ENCODE measurements at places on chromosomes 7 and 10.

- no peak for DNase-seq
Measured at GRCh38 chr10:91909117-91909677, at the start of gene FGFBP3. TSS of gene FGFBP3 (minus strand) at chr10:91909486. CDS start at chr10:91908969, 517 bp downstream.

DNA sequence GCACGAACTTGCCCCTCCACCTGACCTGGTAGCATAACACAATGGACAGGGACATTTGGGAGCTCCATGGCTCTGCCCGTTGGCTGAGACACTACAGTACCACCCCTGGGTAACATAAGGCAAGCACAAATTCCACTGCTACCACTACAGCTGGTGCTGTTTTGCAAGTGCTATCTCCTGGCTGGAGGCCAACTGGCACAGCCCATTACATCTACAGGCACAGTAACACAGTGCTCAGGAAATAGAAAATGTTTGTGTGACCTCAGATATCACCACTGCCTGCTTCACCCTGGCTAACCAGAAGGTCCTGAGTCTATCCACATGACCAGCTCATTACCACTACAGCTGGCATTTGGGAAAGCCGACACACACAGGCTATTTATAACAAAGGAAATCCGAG lies 631.1 kb upstream of the MBL2 start:
- no peak for DNase-seq

DNA sequence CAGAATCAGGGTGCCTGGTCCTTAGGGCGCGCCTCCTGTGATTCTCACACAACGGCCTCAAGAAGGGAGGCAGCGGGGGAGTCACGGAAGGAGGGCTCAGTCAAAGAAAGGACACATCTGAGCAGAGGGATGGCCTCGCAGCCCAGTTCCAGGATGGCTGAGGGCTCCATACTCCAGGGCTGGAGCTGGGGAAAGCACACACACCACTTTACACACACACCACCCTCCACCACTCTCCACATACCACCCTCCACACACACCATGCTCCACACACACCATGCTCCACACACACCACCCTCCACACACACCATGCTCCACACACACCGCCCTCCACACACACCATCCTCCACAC lies 22.2 kb downstream of the PRKAG2 start:
- DNase-seq: no peak

GRCh38 chr7:120550494-120551048 lies 277.6 kb downstream of the KCND2 start:
- no peak for DNase-seq

DNA sequence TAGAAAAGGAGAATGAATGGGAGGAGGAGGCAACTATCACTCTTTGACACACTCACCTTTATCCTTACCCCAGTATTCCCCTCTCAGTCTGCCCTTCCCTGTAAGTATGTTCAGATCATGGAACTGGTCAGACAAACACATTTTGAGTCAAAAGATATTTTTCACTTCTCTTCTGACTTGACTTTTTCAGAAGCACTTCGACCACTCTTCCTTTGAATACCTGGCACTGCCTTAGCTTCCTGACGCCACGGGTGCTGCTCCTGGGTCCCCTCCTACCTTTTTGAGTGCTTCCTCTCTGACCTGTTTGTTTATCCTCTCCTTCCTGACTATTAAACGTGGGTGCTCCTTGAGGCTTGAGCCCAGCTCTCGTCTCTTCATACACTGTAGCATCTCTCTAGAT lies 19.8 kb upstream of the C10orf67 start:
- DNase-seq: no peak

DNA sequence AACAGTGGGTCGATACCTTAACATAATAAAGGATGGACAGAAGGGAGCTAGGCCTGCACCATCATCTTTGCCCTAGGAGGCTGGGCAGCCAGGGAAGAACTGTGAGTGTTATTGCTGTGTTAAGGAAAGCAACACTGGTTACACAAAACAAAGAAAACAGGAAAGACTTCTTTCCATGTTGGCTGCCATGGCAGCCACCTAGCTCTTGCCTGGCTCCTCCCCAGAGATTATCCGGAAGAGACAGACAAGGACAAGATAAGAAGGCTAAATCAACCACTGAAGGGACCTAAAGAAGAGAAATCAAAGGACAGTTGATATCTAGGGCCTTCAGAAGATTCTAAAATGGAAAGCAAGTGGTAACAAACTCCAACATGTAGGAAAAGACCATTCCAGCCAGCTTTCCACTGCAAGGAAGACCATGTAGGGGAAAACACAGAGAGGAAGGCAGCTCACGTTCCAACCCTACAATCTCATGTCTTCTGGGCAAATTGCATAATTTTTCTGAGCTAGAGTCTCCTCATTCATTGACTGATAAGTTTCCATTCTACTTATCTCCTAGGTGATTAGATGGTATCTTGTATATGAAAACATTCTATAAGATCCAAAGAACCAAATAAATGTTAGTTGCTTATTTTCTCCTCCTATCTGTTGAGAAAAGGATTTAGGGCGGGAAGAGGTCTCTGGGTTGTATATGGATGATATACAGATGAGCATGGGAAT lies 51.2 kb downstream of the SP8 start:
- DNase-seq: no peak

DNA sequence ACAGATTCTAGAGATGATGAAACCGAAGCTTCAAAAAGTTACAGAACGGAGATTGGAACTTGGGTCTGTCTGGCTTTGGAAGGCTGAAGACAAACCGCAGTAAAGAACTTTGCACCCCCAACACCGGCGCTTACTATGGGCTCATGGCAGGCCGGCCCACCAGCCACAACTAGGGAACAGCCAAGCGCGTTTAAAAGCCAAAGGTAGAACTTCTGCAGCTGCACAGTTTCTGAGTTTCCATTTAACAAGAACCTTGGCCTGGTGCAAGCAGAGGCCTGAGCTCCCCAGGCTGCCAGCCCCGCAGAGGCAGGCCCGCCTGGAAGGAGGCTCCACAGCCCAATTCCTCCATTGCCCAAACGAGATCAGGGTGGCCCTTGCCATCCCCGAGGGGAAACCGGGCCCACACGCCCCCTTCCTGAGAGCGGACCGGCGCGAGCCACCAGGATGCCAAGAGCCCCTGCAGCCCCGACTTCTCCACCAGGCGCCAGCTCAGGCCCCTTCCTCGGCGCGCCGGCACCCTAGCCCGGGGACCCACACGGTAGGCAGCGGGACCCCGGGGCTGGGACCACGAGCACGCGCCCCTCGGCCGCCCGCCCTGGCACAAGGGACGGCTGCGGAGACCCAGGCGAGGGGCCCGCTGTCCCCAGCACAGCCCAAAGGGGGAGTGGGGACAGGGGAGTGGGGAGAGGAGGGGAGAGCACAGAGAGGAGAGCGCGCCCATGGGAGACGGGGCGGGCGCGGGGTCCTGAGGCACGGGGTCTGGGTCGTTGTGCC lies 566 bp downstream of the MAD1L1 start:
- no peak for DNase-seq

GRCh38 chr7:18292584-18292983 lies 203.0 kb upstream of the HDAC9 start:
- no peak for DNase-seq

GRCh38 chr7:18320971-18321567 lies 174.5 kb upstream of the HDAC9 start:
- DNase-seq: no peak

DNA sequence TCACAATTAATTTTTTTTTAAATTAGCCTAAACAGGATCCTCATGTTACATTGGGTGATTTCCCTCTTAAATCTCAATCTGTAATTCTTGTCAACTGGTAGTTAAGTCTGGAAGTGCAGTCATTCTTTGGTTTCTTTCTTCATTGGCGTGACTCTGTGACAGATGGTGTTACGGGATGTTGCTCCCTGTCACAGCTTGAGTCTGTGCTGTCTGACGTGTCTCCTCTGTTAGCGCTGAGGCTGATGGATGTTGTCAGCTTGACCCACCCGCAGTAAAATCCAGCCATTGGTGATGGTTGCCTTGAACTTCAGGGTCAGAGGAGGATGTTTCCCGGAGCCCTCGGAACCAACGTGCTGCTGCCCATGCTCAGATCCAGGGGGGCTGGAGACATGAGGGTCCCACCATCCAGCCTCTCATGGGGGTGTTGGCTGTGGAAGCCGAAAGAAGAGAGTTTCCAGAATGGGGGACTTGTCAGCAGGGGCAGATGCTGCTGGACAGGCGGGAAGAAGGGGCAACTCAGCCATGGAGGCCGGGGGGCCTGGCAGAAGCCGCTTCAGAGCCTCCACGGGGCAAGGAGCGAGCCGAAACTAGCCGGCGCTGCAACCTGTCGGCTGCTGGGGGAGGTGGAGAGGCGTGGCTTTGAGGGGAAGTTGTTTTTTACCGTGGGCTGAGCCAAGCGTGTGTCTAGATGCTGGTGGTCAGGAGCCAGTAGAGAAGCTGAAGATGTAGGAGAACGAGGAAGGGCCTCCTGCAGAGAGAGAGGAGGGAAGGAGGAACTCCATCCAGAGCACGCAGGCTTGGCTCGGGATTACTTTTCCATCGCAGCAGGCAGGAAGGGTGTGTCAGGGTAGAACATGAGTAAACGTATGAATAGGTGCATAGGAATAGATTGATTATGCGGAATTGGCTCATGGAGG lies 3.5 kb downstream of the SUN1 start:
- DNase-seq: no peak

GRCh38 chr7:70925411-70926115 lies 206.4 kb upstream of the GALNT17 start:
- no peak for DNase-seq

GRCh38 chr7:15753887-15754579 lies 67.5 kb upstream of the MEOX2 start:
- no peak for DNase-seq

- DNase-seq: no peak
Measured at GRCh38 chr7:43054052-43054722, 58.3 kb upstream of the HECW1 start.

DNA sequence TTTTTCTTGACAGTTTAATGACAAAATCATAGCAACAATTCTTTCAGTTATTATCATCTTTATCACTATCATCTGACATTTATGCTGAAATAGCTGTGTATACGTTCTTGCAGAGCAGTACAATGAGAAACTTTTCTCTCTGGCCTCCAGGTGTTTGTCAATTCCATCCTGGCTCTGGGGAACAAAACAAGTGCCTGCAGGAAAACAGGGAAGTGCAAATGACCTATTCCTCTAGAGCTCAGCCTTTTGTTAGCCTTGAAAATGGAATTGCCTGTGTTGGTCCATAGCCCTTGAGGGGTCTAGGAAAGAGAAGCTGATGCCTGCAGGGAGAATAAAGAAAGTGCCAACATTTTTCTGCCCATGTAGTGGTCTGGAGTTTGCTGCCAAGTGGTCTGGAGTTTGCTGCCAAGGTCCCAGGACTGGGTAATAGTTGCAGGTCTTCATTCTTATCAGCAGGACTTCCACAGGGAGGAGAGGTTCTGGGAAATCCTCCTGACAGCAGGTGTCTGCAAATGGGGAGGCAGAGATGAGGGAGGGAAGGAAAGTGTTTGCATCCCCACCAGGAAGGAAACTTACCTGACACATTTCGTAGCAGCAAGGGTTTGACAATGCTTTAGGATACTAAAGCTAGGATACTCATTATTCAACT lies 10.1 kb upstream of the CSTF2T start:
- no peak for DNase-seq

DNA sequence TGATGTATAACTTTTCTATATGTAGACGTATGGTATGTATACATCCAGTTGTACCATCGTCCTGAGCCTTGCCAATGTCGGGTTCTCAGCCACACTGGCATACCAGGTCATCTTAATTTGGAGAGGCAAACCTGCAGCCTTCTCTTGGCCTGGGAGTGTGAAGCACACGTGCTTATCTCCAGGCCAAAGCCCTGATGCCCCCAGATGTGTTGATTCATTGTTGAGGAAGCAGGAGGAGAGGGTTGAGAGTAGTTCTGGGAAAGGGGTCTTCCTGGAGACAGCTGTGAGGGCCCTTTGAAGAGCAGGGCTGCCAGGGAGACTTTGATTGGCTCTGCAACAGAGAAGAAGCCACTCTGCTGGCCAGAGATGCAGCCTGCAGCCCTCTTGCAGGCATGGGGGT lies 155.6 kb downstream of the ARHGAP21 start:
- DNase-seq: no peak

- no peak for DNase-seq
Measured at GRCh38 chr7:1455241-1455939, 3.9 kb downstream of the MICALL2 start.

DNA sequence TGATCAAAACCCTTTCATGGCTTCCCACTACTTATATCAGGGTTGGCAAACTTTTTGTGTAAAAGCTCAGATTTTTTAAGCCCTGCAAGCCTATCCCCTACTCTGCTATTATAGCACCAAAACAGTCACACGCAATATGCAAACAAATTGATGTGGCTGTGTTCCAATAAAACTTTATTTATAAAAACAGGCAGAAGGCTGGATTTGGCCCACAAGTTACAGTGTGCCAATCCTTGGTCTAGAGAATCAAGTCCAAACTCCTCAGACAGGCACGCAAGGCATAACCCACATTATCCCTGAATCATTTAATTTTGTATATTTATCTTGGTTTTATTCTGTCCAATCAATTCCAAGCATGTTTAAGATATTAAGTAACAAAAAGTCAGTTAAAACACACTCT lies 71.9 kb downstream of the SGMS1 start:
- DNase-seq: no peak

DNA sequence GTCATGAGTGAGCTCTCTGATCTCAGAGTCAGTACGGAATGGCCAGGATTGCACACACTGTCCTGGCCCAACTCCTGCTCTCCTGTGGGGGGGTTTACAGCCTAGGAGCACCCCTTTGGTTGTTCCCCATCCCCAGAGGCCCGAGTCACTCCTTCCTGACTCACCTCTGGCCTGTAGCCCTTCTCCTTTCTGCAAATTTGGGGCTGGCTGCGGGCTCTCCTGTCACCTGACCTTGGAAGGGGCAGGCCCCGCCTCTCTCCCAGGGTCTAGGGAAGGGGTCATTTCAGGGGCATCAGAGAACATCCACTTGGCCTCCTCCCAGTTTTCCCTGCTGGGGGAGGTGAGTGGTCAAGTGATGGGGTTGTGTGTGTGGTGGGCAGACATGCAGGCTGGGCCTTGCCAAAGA lies 1.7 kb downstream of the NYAP1 start:
- DNase-seq: no peak

DNA sequence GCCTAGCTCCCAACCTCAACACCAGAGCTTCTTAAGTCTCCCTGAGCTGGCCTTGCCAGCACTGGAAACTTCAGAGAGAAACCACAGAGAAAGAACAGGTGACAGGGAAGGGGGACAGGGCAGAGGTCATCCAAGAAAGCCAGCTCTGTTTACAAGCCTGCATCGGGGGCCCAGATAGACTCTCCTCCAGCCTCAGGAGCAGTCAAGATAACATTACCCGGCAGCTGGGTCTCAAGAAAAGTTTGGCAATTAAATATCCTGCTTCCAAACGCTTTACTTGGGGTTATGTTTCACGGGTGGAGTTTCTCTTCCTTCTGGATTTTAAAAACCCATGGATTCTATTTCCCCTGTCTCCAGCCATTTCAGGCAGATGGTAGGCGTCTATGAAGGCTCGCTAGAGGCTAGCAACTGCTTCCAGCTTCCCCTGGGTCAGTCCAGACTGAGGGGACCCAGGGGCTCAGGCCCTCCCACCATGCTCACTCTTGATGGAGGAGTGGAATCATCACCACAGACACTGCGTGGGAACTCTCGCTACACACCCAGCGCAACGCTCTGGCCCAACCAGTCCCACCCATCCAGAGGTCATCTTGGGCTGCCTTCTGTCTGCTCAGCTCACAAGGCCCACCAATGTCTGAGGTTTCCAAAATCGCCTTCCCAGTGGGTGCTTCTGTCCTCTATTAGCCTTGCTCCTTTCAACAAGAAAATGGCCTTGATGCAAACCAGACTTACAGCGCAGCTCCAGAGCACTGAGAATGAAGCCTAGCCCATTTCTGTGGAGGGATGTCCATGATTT lies 48.8 kb downstream of the SH3PXD2A start:
- DNase-seq: no peak

GRCh38 chr10:133324198-133324792 lies 12.4 kb downstream of the CALY start:
- no peak for DNase-seq
